ENCODE measurements at places on chromosomes 1 and 21.
A peak's percentile ranks its signal among the peaks of the same experiment; 100 is the strongest.

DNA sequence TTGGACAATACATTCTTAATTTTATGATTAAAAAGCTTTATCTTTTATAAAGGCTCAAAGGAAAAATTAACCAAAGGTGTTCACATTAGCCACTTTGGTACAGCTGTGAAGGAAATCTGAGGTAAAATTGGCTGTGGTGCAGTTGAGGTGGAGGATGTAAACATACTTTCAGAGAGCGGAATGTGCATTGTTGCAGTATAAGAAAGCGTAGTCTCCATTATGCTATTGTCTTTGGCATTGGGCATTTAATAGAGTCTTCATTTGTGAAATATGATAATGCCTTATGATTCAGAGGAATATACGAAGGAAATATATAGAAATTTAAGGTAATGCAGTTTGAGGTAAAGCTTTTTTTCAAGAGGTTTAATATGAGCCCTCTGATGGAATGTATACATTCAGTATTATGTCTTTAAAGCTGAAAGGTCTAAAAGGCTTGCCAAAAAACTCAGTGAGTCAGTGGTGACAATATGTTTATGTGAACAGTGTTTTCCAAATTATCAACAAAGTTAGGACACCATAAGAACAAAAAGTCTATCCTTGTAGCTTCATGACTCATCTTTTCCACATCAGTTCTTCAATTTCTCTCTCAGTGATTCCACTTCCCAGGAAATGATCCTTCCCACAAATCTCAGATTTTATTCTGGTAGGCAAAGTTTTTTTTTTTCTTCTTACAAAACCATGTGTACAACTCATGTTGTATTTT is 26.9 kb upstream of the DDR2 start:
- DNase-seq, result peak; percentile 93

- DNase-seq, result no peak
Observed at GRCh38 chr1:240528591-240528990, 83.4 kb downstream of the GREM2 start.

GRCh38 chr1:154833841-154834240 is 36.2 kb downstream of the KCNN3 start:
- DNase-seq, result no peak

DNA sequence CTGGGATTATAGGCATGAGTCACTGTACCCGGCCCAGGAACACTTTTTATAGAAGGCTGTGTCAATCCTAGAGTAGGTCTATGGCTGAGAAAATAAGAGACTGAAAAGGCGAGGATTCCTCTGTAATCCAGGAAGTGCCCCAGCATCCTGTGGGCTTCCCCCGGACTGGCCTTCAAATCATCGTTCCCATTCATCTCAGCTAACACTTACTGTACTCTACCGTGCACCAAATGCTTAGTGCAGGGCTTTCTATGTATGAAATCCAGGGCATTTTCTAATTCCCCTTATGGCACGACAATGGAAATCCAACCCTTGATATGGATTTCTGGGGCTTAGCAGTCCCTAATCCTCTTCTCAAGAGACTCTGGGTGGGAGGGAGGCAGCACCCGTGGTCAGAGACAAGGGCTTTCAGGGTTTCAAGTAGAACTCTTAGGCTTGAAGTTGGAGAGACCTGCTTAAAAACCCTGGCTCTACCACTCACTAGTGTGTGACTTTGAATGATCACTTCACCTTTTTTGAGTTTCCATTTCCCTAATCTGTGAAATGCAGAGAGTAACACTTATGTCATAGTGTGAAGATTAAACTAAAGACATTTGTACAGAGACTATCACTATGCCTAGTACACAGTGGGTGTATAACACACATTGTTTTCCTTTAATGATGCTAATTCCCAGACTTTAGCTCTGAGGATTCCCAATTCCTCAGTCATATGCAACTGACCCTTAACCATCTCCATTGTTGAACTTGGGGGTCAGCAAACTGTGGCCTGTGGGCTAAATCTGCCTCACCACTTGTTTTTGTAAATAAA is 20.3 kb downstream of the MECR start:
- DNase-seq, result no peak

GRCh38 chr1:207097871-207098324 is 6.1 kb upstream of the C4BPA start:
- no peak for DNase-seq

- DNase-seq, result no peak
Observed at GRCh38 chr1:61356995-61357394, 274.6 kb downstream of the NFIA start.

DNA sequence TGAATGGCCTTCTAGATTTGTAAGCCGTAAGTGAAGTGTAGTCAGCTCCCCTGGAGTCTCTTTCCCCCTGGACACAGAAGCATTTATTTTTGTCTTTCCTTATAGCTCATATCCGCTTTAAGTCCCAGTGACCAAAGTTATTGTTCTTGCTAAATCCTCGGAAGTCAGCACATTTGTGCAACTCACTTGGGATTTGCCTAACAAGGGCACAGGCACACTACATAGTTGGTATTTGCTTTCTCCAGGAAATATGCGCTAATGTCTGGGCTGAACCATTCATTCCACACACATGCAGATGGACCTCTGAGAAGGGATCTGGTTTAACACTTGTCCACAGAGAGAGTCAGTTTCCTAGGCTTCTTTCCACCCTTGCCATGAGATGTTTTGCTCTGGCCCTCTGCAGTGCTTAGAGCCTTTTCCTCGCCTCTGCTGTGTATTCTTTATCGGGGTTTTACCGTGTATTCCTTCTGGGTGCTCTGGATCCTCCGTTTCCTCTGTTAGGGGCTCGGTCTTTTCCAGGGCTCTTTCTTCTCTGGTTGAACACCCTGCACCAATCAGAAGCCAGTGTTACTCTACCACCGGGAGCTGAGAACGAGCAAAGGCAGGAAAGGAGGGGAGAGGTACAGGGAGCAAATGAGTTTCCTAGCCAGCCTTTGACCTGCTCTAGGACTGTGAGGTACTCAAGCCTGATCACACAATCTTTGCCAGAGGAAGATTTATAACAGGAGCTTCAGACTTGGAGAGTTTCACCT is 72.4 kb downstream of the ABCA4 start:
- peak; percentile 74 for DNase-seq

DNA sequence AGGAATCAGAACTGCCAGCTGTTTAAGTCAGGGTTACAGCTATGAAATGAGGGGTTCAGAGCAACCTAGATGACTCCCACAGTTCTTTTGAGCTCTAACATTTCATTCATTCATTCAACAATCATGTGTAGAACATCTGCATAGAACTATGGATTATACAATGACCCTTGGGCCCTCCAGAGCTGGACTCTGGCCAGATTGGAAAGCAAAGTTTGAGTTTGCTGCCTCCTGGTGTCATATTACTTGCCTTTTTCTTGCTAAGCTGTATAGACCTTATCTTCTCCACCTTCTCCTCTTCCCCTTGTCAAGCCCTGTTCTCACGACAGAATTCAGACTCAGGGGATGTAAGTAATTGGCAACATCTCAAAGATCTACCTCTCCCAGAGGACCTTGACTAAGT is 4.0 kb downstream of the CASQ2 start:
- DNase-seq, result peak; percentile 40

GRCh38 chr21:17264182-17264581 is 248.7 kb upstream of the CXADR start:
- DNase-seq, result no peak

DNA sequence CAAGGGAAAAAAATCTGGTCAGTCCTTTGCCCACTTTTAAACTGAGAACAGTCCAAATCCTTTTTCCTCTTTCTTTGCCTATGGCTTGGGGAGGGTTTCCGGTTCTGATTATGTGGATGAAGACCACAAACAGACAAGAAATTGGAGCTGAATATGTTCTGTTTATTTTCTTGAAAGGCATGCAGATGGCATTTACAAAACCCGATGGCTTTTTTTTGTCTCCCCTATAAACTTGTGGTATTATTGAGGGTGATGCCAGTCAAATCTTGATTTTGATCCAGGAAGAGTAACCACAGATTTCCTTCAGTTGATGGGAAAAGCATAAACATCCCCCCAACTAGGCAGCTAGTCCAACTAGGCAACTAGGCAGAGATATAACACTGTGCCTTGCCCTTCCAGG is 38.9 kb downstream of the PLPP3 start:
- DNase-seq, result no peak

- DNase-seq, result no peak
Observed at GRCh38 chr1:182163821-182164223, 102.3 kb upstream of the ZNF648 start.

- DNase-seq, result no peak
Observed at GRCh38 chr21:44749116-44749758, 37.9 kb upstream of the TSPEAR start.

- no peak for DNase-seq
Observed at GRCh38 chr1:199109160-199109559, 470.3 kb downstream of the PTPRC start.

DNA sequence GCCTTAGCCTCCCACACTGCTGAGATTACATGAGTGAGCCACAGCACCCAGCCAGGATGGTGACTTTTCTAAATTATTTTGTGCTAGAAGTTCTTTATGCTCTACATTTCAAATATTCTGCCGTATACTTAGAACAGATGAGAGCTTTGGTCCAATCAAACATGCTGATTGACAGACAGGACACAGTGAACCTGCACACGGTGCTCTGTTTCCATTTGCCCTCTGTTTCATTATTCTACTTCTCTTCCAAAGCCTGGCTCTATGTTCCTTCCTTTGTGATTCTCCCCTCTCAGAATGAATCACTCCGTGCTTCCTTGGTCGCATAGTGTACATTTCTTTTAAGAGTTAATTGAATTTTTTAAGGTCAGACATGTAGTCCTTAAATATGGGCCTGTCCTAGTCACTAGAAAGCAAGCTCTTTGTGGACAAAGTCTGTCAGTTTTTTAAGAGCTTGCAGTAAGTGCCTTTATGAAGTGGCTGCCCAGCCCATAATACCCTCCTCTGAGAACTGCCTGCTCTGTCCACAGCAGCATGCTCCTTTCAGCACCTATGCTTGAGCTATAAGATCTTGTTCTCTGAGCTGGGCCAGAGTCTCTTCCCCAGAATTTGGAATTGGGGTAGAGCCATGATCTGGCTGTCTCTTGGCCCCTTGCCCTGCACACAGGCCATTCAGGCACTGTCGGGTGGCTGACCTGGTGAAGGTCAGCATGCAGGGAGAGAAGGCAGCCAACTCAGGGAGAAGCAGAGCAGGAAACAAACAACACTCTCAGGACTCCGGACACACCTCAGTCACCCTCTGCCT is 66.8 kb upstream of the SLC44A3 start:
- DNase-seq, result no peak

DNA sequence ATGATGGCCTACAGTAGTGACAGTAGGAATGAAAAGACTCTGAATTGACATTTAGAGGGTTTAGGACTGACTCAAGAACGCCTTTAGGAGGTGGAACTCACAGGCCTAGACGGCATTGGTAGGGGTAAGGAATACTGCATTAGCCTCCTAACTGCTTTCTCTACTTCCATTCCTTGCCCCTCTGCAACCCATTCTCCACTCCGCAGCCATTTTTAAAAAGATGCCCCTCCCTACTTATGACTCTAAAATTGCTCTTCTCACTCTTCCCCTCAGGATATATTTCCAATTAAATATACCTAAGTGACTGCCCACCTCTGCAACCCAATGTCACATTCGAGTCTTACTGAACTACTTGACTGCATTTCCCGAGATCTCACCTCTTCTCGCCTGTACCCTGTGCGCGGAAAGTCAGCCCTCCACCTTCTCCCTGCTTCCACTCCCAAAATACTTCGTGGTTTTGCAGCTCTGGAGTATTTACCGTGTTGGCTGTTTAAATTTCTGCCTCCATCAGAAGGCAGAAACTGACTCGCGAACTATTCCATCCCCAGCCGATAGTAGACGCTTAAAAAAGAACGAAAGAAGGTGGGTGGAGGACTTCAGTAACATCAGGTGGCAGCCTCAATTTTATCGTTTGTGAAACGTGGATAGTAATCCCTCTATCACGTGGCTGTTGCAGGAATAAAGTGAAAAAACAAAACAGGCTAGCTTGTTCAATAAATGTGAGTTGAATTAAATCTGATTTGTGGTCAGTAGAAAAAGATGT is 1.1 kb upstream of the YBX1 start:
- DNase-seq, result peak; percentile 12

- peak; percentile 78 for DNase-seq
Observed at GRCh38 chr1:238061967-238062613, 171.4 kb upstream of the ZP4 start.

DNA sequence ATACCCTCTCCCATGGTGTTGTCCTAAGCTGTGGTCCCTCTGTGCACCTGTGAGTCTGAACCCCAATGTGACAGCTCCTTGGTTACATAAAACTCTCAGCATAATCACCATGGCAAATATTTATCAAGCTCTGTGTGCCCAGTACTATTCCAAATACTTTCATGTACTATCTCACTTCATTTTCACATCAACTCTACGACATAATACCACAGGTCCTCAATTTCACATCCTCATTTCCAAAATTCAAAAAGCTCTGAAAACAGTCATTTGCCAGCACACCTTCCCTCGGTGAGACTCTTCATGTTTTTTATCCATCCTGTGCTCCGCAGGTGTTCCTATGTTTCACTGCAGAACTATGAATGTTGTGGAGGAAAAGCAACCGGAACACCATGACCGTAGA is 12.4 kb upstream of the CREG1 start:
- no peak for DNase-seq

DNA sequence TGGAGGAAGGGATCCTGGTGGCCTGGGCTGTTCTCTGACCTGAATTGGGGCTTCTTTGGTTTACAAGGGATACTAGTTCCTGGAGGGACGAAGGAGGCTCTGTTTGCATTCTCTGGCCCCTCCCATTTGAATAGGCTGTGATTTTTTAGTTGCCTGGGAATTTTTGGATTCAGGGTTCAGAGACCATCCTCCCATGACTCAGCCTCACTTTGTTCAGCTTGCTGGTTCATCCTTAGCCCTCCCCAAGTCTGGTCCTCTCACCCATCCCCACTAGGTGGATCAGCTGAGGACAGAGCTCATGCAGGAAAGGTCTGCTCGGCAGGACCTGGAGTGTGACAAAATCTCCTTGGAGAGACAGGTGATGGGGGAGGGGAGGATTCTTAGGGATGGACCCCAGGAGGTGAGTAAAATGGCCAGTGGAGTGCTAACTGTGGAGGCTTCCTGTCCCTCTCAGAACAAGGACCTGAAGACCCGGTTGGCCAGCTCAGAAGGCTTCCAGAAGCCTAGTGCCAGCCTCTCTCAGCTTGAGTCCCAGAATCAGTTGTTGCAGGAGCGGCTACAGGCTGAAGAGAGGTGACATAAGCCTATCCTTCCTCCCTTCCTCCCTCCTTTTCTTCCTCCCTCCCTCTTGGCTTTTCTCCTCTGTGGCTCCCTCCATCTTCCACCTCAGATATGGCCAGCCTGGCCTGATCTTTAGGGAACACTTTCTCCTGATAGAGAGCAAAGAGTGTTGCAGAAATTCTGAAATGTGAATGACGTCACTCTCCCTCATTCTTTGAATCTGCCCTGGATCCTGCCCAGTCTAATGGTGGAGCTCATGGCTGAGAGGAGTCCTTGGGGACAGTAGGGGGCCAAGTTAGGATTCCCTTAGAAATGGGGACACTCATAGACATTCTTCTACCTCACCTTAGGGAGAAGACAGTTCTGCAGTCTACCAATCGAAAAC is 4.5 kb upstream of the TUFT1 start:
- peak; percentile 48 for DNase-seq

DNA sequence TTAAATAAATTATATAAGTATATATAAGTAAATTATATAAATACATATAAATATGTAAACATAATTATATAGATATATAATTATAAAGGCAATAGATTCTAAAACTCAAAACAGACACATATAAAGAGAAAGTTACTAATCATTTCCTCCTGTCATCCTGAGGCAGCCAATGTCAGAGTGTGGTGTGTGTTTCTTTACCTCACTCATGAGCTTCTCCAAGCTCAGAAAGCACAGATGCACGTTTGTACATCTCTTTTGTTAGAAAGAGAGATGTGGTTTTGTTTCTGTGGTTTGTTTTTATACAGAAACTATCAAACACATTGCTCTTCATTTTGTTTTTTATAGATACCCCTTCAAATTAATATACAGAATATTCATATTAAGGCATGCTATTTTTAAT is 594.8 kb downstream of the USP25 start:
- DNase-seq, result peak; percentile 38

All from fibroblast of upper back skin (primary cell).